ENCODE measurements at places on chromosomes 3 and 15.

DNA sequence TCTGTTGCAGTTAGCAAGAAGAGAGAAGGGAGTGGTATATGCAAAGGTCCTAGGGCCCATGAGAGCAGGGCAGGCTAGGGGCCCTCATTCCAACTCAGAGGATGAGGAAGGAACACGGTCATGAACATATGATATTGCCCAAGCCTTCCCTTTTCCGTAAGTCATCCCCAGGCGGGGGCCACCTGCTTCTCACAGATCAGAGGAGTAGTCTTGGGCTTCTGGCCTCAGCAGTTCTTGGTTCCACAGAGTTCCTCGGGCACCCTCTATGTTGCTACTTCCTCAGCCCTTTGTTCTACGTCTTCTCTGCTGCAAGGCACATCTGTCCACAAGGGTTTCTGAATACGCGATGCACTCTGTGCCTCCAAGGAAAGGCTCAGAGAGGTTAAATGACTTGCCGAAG is 25.3 kb downstream of the EPHB3 start:
- DNase-seq = no peak

DNA sequence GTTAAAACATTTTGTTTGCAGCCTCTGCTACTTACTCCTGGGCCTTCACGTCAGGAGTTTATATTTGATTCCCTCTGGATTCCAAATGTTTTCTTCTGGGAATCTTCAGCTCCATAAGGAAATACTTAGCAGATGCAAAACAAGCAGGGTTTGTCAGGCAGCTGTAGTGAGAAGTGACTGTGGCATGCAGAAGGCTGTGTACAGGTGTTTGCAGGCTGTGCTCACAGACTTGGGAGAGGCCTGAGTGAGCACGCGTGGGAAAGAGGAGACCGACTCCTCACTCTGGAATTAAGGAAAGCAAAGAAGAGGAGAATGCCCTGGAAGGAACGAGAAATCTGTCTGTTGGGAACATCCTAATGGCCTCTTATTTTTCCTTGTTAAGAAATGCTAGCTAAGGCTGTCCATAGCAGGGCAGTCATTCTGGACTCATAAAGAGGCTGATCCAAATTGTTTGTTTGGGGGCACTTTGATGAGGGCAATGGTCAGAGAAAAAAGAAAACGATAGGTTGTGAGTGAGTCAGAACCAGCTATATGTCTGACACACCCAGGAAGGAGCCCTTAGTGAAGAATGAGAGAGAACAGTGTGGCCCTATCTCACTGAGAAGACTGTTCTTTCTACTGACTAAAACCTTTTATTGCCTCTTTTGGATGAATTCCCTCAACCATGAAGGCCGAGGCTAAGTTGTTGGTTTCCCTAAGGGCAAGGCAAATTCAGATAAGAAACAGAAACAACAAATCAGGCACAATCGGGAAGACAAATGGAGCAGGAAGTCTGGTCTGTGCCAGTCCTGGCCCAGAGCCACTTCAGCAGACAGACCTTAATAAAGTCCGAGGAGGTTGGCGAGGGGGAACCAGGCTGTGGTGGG is 82.6 kb downstream of the TGFBR2 start:
- DNase-seq = no peak

DNA sequence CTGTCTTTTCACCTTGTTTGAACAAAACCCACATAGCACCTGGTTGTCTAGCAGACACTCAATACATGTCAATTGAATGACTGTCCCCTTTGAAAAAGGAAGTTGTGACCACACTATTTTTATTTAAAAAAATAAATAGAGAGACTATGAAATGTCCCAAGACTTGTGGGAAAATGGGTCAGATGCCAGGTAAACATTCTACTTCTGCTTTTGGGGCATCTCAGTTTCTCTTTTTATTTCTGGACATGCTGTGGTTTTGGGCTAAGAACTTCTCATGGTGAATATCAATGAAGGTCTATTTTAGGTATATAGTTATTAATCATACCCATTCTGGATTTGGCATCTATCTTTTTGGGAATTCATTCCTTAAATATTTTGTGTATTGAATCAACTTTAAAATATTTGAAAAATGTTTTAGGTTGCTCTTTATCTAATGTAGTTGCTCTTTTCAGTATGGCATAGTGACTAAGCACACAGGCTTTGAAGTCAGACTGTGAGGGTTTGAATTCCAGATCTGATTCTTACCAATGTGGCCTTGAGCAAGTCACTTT is 4.4 kb downstream of the TMEM45A start:
- no peak for DNase-seq

DNA sequence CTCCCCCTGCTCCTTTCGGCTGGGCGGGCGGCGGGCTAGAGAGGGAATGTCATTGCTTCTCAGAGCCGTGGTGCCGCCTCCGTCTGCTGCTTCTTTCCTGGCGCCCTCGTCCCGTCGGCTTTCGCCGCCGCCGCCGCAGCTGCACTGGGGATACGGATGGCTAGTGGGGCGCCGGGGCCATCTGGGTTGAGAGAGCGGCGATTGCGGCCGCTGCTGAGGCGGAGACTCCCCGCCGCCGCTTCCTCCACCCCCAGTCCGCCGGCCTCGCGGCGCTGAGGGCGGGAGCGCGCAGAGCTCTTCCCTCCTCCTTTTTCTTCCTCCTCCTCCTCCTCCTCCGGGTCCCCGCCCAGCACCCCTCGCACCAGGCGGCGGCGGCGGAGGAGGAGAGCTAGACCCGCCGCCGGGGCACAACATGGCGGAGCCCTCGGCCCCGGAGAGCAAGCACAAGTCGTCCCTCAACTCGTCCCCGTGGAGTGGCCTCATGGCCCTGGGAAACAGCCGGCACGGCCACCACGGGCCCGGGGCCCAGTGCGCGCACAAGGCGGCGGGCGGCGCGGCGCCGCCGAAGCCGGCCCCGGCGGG is at the start of gene STT3B:
TSS of gene STT3B (plus strand) at position 339 of the 582 bp plus-strand sequence. CDS start at position 413, 74 bp downstream.
- DNase-seq = peak; percentile 83

All from germinal center (tissue), 1 donor.